ENCODE measurements at places on chromosomes 7 and 10.

- no peak for DNase-seq
Measured at GRCh38 chr7:106305732-106306131, 20.9 kb upstream of the NAMPT start.

GRCh38 chr10:36362257-36362656 is 720.2 kb upstream of the FZD8 start:
- no peak for DNase-seq

GRCh38 chr10:125259651-125260050 is 99.3 kb upstream of the CTBP2 start:
- DNase-seq, result no peak

GRCh38 chr10:69415049-69415448 is 1.7 kb downstream of the TACR2 start:
- DNase-seq, result no peak

GRCh38 chr7:95476904-95477594 is 8.7 kb upstream of the ASB4 start:
- peak; percentile 28 for DNase-seq

GRCh38 chr10:75276069-75276872 is 40.5 kb upstream of the COMTD1 start:
- no peak for DNase-seq

DNA sequence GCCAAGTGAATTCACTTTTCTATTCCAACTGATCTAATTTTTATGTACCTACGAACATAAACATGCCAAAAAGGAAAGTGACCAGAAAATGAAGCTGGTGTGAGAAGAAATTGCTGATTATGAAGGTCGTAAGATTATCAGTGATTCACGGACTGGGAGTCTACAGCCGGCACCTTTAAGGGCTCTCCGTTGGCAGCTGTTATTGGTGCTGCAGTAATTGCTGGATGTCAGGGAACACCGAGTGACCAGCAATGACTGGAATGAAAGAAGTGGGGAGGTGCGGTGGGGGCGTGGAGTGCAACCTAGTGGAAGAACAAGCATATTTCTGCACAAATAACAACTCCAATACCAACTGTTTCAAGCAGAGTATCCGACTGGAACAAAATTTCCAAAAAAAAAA is 109.8 kb upstream of the TARP start:
- no peak for DNase-seq
